ENCODE measurements at places on chromosomes 1 and 21.
A peak's percentile ranks its signal among the peaks of the same experiment; 100 is the strongest.

DNA sequence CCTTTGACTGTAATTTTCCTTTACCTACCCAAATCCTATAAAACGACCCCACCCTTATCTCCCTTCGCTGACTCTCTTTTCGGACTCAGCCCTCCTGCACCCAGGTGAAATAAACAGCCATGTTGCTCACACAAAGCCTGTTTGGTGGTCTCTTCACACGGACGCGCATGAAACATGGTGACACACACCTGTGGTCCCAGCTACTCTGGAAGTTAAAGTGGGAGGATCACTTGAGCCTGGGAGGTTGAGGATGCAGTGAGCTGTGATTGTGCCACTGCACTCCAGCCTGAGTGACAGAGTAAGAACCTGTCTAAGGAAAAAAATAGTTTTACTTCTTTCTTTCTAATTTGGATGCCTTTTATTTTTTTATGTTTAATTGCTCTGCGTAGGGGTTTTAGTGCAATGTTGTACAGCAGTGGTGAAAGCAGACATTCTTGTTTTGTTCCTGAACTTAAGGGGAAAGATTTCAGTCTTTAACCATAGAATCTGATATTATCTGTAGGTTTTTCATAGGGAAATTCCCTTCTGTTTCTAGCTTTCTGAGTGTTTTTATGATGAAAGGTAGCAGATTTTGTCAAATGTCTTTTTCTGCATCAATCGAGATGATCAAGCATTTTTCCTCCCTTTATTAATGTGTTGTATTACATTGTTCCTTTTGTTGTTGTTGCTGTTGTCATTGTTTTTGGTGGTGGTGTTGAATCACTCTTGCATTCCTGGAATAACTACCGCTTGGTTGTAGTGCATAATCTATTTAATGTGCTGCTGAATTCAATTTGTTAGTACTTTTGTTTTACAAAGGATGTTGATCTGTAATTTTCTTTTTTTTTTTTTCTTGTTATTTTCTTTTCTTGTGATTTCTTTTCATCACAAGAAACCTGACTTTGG lies 497.4 kb downstream of the DISC1 start:
- DNase-seq = no peak

DNA sequence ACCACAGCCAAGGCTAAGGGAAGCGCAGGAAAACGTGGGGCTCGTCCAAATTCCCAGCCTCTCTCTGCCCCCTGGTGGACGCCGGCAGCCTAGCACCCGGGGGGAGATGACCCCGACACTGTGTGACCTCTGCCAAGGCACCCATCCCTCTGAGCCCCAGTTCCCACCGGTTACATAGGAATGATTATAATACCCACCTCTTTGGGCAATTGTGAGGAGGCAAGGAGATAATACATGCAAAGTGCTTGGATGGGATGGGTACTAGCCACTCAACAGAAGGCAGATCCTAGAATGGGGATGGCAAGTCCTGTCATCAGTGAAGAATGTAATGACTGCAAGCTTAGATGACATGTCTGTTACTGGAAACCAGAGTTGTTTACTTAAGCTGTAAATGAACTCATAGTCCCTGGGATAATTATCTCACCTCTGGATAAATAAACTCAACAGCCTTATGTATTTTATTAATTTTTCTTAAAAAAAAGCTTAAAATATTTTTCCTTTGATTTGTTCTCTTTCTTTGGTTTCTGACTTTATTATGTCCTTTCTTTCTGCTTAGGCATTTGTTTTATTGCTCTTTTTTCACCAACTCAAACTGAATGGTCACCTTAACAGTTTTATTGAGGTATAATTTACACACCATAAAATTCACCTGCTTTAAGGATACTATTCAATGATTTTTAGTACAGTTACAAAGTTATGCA lies 11.3 kb upstream of the BMP8B start:
- peak; percentile 58 for DNase-seq

DNA sequence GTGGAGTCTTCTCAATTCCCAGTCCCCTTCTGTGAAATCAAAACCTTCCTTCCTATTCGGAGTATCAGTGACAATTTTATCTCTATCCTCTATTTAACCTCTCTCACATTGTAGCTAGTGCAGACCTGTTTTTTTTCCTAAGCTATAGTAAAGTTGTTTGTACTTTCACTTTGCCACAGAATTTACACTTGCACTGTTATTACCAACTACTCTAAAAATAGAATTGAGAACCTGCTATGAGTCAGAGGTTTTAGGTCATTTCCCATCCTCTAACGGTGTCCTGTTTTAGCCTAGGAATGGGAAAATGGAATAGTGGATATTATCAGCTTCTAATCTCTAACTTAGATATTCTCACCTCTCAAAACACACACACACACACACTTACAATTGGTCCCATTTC lies 862.7 kb downstream of the NCAM2 start:
- DNase-seq = no peak

DNA sequence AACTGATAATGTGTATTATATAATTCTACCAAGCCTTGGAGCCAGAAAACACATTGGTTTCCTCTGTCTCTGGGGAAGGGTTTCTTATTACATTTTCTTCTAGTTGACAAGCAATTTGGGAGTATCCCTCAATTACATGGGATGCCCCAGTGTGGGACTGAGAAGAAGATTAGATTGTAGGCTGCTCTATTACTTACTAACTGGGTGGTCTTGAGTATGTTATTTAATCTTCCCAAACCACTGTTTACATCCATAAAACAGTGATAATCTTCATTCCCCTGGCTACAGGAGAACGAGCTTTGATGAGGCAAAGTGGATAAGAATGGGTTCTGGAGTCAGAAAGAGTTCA lies 105.8 kb downstream of the TSEN15 start:
- DNase-seq = no peak

GRCh38 chr1:222829868-222830267 lies 15.0 kb downstream of the DISP1 start:
- DNase-seq = no peak

DNA sequence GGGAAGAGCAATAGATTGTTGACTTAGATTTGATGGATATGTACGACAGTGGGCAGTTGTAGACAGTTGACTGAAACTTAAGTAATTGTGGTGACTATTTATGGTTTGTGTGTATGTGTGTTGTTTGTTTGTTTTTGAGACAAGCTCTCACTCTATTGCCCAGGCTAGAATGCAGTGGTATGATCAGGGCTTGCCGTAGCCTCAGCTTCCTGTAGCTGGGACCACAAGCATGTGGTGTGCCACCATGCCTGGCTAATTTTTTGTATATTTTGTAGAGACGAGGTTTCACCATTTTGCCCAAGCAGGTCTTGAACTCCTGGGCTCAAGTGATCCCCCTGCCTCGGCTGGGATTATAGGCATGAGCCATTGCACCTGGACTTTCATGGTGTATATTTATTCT lies 9.8 kb downstream of the SDHC start:
- no peak for DNase-seq

DNA sequence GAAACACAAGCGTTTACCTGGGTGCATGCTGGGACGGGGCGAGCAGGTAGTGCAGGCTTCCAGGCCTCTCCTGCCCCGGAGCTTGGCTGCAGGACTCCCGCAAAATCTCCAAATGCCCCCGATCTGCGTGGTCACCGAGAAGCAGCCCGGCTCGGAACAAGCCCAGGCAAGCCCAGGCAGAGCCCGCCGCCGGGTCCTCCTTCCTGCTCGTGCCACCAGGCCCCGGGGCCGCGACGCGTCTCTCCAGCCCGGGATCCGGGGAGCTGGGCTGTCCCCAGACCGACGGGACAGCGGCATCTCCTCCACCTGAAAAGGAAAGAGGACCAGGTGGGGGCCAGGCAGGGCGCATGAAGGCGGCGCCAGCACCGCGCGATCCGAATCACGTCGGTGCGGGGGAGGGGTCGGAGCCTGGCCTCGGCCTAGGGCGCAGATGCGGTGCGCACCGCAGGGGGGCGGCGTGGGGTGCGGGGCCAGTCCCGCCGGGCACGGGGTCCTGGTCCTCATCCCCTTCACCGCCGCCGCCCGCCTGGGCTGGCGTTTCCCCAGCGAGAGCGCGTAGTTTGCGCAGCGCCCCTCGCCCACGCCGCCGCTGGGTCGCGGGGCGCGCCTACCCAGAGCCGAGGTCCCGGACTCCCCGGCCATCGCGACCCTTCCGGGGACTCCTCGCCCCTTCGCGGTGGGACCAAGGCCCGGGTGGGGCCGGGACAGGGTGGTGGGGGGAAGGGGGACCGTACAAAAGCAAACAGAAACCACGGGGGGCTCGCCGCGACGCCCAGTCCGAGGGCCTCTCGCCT lies 52.4 kb upstream of the H6PD start:
- no peak for DNase-seq

GRCh38 chr1:28981210-28981609 lies 66.8 kb downstream of the EPB41 start:
- DNase-seq = no peak

GRCh38 chr1:45187725-45188124 lies 18.7 kb downstream of the ZSWIM5 start:
- DNase-seq = no peak

DNA sequence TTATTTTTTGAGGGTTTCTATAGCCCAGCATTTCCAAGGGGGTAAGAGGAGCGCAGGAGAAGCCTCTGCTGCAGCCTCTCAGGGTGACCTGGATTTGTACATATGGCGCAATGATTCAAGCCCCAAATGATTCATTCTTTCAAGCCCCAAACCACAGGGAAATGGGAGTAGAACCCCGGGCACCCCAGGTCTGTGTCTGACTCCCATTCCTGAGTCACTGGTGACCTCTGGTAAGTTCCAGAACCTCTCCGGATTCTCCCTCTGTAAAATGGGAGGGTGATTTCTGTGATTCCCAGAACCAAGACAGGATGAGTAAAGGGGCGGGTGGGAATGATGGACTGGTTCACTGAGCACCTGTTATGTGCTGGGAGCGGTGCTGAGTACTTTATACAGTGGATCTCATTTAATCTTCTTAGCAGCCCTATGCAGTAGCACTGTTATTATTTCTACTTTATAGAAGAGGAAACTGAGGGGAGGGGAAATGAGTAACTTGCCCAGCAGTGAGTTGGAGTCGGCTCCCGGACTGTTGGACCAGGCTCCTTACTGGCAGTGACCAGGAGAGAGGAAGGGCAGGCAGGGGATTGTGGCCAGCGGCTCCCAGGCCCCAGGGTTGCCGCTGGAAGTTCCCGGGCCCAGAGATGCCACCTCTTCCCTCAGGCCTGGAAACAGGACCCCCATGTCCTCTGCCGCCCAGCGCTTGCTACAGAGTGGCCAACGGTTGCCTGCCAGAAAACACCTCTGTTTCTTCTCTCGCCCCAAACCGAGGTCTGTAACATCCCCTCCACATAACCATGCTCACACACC lies 20.3 kb upstream of the SLC26A9 start:
- DNase-seq = no peak

GRCh38 chr1:203528976-203529835 lies 35.3 kb downstream of the OPTC start:
- DNase-seq = no peak

DNA sequence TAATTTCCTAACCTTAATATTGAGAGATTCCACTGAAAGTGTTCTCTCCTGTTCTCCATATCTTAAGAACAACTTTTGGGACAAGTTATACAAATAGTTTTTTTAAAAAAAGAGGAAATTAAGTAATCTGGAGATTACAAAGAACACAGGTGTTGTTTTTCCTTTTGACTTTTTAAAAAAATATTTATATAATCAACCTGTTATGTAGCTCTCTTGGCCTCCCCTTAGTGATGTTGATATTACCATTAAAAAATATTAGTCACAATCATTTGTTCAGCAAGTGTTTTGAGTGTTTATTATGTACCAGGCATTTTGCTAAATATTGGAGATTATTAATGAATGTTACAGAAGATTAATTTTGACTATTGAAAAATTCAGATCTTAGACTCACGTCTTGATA lies 8.1 kb downstream of the MAN1A2 start:
- DNase-seq = no peak

DNA sequence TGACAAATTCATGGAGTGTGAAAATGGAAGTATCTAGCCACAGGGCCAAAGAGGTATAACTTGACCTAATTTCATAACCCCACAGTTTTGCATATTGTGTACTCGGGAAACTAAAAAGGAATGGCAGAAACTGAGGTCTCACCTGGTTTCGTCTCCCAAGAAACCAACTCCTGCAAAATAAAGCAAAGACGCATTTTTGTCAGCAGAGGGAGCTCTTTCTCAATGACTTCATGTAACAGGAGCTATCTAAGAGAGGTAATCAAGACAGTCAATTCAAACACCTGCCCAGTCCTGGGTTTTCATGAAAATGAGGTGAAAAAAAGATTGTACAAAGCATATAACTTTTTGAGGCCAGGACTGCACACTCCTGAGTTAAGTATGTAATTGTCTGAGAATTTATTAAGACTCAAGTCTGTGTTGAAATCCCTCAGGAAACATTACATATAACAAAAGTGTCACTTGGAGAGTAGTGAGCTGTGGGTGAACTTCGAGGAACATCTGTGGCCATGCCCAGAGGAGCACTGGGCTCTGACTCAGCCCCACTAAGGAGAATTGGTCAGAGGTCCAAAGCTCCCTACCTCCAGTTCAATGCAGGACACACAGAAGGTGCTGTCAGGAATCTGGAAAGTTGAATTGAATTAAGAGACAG lies 17.6 kb downstream of the FCRL4 start:
- DNase-seq = peak; percentile 64

DNA sequence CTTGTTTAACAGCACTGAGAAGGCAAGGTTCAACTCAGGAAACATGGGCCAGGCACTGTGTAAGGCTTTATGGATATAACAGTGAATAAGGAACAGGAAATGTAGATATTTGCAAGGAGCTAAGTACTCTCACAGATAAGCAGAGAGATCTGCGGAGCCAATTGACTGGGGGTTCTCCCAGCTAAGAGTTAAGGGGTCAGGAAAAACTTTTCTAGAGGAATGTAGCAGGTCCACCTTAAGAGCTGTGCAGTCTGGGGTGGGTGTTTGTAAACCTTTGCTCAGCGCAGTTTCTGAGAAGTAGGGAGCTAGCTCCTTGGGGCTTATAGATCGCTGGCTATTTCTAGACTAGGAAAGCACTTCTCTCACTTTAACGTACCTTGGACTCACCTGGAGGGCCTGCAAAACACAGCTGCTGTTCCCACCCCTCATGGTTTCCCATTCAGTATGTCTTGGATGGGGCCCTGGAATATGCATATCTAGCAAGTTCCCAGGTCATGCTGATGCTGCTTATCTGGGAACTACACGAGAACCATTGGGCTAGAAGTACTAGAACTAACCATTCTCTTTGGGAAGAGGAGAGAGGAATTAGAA lies 51.7 kb downstream of the TLCD4 start:
- DNase-seq = no peak

Data from neuronal stem cell (in vitro differentiated cells).